ENCODE measurements at places on chromosomes 7 and 10.

GRCh38 chr7:80520199-80520598 is 8.3 kb upstream of the GNAT3 start:
- no peak for DNase-seq

- peak; percentile 19 for DNase-seq
These were observed 988 bp upstream of the EN2 start for GRCh38 chr7:155456738-155457543.

GRCh38 chr7:158771213-158771834 is 58.0 kb downstream of the ESYT2 start:
- DNase-seq = no peak

DNA sequence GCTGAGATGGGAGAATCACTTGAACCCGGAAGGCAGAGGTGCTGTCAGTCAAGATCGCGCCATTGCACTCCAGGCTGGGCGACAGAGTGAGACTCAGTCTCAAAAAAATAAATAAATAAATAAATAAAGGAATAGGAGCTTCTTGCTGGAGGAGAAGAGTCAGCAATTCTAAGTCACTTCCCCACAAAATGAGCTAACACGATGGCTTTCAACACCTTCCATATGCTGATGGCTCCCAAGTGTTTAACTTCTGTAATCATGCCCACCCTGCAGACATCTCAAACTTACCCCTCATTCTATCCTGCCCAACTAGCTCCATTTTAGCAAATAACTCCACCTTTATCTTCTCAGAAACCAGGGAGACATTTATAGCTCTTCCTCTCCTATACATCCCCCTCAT is 21.2 kb downstream of the PSAP start:
- DNase-seq = no peak

GRCh38 chr7:33728873-33729551 is 176.3 kb upstream of the BMPER start:
- DNase-seq = no peak

DNA sequence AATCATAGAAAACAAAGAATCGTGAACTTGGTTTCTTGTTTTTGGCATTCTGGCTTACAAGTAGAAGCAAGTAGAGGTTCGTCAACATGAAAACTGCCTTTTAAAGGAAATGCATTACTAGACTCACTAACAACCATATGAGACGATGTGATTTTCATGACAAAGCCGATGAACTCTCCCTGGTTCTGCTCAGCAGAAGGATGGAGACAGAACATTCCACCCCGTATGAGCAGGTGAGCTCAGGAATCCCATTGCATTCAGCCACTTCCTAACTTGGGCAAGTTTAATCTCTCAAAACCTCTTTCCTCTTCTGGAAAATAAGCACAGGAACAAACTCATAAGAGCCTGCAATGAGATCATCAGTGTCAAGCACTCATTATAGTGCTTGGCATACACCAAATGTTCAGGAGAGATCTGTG is 57.4 kb upstream of the SVIL start:
- DNase-seq = no peak
